ENCODE measurements at places on chromosomes 5 and 9.

DNA sequence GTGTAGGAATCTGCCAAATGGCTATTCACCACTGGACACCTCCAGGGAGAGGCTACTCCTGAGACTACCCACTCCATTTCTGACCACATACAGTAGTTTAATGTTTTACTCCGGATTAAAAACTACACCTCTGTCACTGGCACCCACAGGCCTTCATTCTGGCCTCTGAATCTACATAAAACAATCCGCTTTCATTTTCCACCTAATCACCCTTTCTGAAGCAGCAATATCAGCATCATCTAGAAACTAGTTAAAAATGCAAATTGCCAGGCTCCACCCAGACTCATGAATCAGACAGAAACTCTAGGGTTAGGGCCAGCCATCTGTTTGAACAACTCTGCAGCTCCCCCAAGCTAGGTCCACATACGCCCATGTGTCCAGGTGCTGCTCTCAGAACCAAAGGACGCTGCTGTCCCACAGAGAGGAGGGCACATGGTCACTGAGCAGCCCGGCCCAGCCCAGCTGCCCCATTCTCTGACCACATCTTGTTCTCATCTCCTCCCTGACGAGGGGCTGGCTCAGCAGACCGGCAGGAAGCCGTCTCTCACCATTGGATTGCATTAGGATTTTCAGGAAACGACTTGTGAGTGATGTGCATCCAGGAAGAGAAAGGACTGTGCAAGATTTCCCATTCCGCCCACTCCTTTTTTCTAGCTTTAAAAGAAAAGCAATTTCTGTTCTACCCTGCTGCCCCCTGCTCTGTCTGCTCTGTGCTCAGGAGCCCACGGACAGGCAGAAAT is 34.7 kb downstream of the ADAM19 start:
- DNase-seq = no peak

DNA sequence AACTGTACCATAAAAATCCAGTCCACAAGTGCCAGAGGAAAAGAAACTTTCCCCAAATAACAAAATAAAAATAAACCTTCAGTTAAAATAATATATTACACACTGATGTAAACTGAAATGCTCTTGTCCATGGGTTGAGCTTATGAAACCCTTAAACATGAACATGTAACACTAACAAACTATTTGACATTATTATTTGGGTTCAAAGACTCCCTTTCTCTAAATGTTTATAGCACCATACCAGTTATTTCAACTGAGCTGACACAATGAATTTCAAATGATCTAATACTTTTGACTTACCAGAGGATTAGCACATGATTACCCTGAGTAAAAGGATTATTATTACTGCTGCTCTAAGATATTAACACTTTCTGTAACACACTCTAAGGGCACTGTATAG is 251.1 kb downstream of the BNC2 start:
- DNase-seq = no peak

DNA sequence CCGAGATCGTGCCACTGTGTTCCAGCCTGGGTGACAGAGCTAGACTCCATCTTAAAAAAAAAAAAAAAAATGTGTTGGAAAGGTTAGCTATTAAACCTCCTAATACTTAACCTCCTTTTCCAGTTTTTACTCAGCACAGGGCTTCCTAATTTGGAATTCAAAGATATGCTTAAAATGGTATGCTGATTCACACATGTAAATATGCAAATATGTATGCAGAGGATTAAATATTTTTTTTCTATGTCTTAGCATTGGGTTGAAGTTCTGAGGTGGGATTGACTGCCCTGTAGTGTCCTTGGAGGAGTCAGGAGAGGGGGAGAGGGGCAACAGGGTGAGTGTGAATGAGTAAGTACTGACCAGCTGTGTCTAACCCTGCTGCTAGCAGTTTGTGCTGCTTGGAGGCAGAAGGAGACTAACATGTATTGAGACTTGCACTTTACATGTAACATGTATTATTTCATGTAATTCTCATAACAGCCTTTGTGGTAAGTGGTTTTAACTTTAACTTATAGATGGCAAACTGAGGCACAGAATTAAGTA is 63.2 kb downstream of the SLC44A1 start:
- DNase-seq = no peak

- no peak for DNase-seq
Measured at GRCh38 chr9:69646810-69647209, 25.4 kb downstream of the APBA1 start.

- DNase-seq = no peak
Measured at GRCh38 chr9:40907657-40908624, 220.5 kb downstream of the FOXD4L6 start.

- DNase-seq = no peak
Measured at GRCh38 chr5:33136785-33137184, 304.0 kb upstream of the TARS1 start.

DNA sequence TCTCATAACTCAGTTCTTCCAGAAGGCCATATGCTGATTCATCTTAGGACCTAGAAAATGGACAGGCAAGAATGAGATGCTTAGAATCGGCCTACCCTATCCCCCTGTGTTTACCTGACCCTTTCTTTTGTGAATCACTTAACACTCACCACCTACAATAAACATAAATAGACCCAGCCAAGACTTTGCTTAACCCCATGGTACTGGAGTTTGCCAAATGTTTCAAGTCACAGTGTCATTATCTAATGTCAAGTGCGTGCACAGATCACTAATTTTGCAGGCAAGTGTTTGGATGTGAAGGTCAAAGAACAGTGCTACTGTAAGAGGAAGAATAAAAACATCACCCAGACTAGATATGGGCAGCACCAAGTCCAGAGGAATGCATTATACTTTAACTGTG is 77.5 kb downstream of the GLIS3 start:
- no peak for DNase-seq

- DNase-seq = peak; percentile 20
Measured at GRCh38 chr5:61673007-61673735, 341.1 kb downstream of the ZSWIM6 start.

DNA sequence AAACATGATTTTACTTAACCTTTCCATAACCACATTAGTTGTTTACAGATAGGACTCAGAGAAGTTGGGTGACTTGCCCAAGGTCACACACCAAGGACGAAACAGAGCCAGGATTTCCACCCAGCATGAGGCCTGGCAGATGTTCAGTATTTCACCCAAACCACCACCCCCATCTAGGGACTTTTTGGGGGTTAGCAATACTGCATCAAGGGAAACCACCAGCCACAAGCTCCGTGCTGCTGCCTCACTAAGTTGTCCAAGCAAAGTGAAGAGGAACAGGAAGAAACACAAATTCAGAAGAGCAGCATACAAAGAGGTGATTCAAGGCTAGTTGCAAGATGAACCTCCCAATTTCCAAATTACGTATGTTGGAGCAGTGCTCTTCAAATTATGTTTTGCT is 219.6 kb upstream of the RORB start:
- no peak for DNase-seq

DNA sequence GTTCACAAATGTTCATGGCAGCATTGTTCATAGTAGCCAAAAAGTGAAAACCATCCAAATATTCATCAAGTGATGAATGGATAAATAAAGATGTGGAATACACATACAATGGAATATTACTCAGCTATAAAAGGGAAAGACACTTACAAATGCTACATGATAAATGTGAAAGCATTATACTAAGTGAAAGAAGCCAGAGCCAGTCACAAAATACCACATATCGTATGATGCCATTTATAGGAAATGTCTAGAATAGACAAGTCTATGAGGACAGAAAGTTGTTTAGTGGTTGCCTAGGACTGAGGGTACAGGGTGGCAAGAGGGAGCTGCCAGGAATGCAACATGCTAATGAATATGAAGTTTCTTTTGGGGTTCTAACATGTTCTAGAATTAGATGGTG is 148.7 kb downstream of the DEPDC1B start:
- no peak for DNase-seq

DNA sequence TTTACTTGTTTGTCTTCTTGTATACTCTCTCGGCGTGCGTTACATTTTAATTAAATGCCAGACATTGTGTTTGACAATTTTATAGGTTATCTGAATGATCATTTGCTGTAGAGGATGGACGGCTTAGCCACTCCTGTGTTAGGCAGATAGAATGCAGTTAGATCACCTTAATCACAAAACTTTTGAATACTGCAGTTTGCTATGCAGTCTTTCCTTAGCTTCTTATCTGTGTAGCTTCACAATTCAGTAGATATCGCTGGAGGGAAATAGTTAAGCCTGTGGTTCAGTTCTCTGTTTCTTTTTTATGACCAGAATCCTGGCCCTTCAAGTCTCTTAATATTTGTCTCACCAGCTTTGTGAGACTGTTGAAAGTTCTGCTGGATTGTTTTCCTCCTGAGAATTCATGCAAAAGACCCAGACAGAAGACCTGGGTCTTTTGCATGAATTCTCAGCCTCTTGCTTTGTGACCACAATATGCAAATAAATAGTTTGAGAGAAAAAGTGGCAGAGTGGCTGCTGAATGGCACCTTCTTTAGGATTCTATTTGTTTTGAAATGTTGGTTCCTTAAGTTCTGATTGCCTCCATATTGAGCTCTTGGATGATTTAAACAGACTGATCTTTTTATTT is 40.2 kb downstream of the RASA1 start:
- DNase-seq = no peak

DNA sequence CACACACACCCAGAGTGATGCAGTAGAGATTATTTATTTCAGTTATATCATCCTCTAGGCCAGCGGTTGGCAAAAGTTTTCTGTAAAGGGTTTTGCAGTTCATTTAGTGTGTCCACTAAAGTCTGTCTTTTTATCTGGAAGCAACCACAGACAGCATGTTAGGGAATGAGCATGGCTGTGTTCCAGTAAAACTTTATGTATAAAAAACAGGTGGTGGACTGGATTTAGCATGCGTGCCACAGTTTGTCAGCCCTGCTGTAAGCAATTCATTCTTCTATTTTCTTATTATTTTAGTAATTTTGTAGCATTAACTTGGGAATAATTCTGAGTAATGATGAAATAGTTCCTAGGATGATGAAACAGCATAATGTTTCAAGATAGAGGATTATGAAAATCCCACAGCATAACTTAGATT is 51.7 kb downstream of the CCNH start:
- no peak for DNase-seq

DNA sequence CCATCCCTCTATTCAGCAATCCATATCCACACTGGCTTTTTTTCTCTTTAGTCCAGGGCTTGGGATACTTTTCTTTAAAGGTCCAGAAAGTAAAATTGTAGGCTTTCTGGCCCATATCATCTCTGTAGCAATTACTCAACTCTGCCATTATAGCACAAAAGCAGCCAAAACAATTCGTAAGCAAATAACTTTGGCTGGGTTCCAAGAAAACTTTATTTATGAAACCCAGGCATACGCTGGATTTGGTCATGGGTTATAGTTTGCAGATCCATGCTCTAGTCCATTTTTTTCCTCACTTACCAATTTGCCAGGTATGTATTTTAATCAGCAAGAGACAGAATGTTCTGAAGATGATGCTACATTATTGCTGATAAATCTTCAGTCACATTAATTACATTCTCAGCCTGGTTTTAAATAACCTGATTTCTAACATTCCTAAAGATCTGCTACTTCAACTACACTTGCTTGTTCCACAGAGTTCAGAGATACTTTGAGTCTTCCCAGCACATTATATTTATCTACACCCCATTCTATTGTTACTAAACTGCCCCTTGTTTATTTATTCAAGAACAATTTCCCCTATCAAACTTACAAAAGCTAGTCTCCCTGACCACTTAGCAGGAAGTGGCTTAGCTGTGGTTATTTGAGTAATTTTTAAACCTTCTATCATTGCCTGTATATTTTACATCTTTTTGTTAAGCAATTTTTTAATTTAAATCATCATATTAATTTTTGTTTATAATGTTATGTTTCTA is 161.0 kb downstream of the ISL1 start:
- DNase-seq = no peak

DNA sequence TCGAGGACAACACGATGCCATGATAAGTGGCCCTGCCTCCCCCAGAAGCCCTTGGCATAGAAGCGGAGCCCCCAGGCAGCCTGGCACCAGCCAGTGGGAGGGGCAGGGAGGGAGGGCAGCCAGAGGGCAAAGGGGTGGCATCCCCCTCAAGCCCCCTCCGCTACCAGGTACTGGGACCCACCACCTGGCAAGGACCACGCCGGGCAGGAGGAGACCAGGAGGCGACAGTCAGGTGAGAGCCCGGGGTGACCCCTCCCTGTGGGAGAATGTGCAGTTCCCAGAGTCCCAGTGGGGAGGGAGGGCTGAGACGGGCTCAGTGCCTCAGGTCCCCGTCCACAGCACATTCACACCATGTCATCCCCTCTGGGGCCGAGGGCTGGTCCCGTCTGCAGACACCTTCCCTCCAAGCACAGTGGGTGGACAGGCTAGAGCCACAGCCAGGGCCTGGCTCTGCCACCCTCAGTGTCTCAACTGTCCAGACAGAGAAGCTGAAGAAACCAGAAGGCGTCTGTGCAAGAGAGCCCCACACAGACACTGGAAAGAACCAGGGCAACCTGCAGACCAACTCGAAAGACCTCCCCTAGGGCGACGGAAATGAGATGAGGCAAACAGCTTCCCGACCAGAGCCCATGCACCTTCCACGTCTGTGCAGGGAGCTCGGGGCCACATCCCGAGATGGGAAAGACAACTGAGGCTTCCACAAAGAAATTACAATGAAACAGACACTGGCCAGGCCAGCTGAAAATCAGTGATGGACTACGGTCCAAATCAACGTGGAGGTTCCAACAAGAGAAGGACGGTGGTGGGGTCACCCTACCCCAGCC is 11.1 kb downstream of the BRD3 start:
- no peak for DNase-seq

- DNase-seq = no peak
Measured at GRCh38 chr5:65796751-65797316, 74.8 kb downstream of the NLN start.

DNA sequence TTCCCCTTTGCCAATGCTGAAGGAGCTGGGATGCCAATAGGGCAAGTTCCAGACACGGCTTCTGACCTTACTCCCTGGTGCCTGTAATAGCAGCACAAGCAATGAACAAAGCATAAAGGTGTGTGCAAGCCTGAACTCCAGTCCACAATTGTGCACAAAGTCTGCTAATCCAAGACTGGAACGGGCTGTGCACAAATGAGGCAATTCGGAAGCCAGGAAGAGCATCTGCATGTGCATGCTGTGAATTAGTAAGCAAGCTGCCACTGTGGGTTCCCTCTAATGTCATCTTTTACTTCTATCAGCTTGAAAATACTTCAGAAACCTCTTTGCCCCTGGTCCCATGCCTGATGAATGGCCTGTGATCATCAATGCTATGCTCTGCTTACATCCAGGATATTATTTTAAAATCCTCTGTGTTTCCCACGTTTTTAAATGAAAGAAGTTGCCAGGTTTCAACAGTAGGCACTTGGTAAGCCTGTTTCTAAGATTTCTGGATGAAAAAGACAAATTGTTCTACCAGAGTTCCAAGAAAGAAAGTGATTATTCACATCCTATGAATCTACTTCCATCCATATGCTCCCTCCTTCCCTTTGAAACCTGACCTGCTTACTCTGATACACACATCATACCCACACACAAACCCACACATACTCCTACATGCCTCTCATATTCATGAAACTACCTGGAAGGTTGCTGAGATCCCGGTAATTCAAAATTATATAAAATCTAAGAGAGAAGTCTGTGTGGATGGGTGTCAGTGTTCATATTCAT is 165.7 kb downstream of the KCTD16 start:
- DNase-seq = no peak

GRCh38 chr9:23229890-23230317 is 596.1 kb downstream of the ELAVL2 start:
- no peak for DNase-seq

- peak; percentile 44 for DNase-seq
Measured at GRCh38 chr5:43191740-43192557, at the start of gene NIM1K. Gene NIM1K (plus strand): TSS chr5:43192225. CDS start chr5:43245776, 53,551 bp downstream.

GRCh38 chr5:55694152-55694830 is 17.8 kb downstream of the SLC38A9 start:
- peak; percentile 49 for DNase-seq

GRCh38 chr5:132684922-132685720 is 11.3 kb downstream of the IL4 start:
- no peak for DNase-seq

Measured in ACHN (cell line).